NCI-H2029 (cell line): ENCODE measurements at places on chromosomes 2 and 18.

DNA sequence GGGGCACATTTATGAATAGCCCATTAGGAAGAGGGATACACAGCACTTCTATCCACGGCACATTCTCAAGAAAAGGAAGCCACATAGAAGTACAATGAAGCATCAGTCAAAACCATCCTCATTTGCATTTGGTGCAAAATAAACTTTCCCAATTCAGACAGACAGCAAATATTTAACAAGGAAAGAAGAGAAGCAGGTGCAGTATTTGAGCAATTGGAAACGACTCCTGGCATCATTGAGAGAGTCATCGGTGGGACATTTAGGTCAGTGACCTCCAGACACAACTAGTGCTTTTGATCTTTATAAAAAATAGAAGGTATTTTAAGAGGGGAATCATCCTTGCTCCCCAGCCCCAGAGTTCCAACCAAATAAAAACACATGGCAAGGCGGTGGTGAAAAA is 118.0 kb downstream of the MREG start:
- DNase-seq: peak; percentile 11

GRCh38 chr2:68766376-68766845 is 31.8 kb downstream of the ARHGAP25 start:
- no peak for DNase-seq

DNA sequence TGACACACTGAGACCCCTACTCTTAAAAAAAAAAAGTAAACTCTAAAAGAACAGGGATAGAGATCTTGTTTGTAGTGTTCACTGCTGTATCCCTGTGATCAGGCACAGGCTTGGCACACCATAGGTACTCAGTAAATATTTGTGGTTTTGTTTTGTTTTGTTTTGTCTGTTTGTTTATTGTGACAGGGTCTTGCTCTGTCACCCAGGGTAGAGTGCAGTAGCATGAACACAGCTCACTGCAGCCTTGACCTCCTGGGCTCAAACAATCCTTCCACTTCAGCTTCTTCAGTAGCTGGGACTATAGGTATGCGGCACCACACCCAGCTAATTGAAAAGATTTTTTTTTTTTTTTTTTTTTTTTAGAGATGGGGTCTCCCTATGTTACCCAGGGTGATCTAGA is 3.4 kb downstream of the FKBP1B start:
- no peak for DNase-seq

DNA sequence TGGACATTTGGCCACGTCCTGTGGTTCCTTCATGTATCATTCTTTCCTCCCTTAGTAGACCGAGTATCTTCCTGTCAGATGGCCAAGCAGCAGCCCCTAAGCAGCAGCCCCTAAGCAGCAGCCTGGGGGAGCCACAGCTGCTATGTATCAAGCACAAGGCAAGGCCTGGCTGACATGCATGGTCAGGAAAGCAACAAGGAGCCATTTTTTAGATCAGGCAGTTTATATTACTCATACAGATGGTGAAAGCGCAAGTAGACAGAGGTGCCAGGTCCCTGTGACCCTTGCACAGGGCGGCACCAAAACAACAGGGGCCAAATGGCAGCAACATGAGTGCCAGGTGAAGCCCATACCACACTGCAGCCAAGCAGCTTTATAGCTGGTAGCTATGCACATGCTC is 22.1 kb downstream of the CHCHD5 start:
- no peak for DNase-seq

- no peak for DNase-seq
Measured at GRCh38 chr18:76233876-76234675, 261.0 kb downstream of the ZNF516 start.

DNA sequence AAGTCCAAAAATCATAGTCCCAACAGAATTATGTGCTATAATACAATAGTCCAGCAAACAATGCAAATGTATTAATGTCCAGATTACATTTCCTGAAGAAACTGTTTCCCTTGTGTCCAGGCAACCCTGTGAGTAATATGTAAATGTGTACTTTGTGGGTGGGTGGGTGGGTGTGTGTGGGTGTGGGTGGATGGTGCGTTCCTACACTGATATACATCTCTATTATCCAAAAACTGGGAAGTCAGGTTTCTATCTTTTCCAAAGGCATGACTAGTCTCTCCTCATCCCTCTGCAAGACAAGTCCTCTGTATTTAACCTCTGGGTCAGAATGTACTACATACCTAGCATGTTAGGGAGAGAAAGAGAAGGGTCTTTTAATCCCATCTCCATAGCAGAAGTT is 71.6 kb downstream of the LNPK start:
- DNase-seq: no peak

DNA sequence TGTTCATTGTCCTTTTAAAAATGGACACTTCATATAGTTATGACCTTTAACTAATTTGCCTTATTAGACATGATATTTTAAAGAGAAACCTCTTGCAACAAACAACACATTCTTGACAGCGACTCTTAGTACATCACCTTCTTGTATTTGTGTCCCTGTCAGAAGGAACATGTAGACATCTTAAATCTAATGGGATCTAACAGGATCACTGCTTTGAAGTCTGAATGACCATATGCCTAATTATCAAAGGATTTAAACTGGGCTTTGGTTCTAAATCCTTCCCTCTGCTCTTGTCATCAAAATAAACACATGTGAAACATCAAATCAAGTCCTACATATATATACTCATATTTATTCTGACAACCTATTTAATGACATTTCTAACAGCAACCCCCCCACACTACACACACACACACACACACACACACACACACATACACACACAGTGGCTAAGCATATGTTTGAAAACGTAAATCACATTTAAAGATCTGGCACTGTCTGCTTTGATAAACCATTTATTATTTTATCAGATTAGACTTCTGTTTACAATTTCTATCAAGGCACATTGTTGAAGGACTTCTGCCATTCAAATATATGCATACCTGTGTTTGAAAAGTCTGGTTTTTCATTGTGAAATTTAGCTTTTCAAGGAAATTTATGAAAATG is 4.2 kb downstream of the GALNT13 start:
- DNase-seq: no peak

- DNase-seq: no peak
Measured at GRCh38 chr2:88613921-88614320, 13.3 kb downstream of the EIF2AK3 start.

- no peak for DNase-seq
Measured at GRCh38 chr2:10008809-10009176, 34.6 kb upstream of the KLF11 start.

- DNase-seq: no peak
Measured at GRCh38 chr2:71339685-71340084, 8.1 kb downstream of the ZNF638 start.

GRCh38 chr2:127558911-127559310 is 23.4 kb downstream of the MYO7B start:
- no peak for DNase-seq

- DNase-seq: peak; percentile 85
Measured at GRCh38 chr2:115609978-115610377, 1167.5 kb downstream of the DPP10 start.

- DNase-seq: no peak
Measured at GRCh38 chr2:207275779-207276178, 110.0 kb upstream of the KLF7 start.

GRCh38 chr2:45755585-45756335 is 104.3 kb downstream of the PRKCE start:
- no peak for DNase-seq

- DNase-seq: no peak
Measured at GRCh38 chr2:32882816-32883810, 63.6 kb upstream of the LTBP1 start.

DNA sequence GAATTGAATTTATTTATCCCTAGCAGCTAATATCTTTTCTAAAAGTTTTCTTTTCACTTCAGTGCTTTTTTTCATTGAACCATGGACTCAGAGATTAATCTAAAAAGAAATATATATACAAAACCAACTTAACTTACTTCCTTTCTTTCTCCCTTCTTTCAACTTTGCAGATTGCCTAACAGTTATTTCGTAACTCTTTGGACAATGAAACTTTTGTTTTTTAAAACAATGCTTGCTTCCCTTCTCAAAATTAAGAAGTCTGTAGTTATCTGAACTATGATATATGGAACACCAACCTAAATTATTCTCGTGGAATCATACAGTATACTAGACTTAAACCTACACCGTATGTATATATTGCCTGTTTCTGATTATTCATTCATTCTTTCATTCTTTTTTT is 62.9 kb downstream of the MIB1 start:
- no peak for DNase-seq

DNA sequence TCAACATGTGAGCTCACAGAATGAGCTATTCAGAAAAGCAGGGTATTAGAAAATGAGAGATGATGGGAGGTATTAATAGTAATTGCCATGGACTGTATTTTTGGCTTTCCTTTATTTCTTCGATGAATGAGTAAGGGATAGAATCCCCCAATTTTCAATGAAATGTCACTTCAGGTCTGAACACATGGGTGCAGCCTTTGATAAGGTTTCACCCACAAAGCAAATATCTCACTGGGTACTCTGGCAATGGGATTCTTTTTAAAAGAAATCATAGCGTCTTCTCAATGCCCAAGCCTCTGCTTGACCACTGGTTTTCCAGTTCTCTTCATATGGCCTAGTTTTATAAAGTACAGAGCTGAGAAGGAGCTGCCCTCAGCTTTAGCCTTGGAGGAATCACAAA is 610.5 kb upstream of the FANCL start:
- DNase-seq: no peak

DNA sequence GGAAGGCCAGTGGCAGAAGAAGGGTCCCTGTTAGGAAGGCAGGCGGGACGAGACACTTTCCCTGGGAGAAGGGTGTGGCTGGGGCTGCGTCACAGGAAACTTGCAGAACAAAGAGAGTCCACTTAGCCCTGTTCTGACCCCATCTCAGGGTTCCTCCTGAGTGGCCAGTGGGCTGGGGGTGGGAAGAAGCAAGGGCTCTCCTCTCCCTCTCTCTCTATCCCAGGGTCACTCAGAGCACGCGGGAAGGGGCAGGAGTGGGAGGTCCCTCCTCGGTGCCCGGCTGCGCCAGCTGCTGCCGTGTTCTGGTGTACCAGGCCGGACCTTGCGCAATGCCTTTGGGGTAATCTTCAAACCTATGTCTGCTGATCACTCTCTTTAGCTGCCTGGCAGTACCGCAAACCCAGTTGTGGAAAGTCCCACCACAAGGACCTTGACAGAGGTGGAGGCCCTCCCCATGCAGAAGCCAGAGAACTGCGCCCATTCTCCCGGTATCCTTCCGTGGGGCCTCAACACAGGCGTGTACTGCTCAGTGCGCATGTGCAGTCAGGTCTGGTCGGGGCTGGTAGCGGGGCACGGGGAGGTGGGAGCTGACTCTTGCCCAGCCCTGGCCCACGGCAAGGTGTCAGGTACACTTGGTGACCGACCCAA is 47.8 kb upstream of the ST3GAL5 start:
- no peak for DNase-seq

DNA sequence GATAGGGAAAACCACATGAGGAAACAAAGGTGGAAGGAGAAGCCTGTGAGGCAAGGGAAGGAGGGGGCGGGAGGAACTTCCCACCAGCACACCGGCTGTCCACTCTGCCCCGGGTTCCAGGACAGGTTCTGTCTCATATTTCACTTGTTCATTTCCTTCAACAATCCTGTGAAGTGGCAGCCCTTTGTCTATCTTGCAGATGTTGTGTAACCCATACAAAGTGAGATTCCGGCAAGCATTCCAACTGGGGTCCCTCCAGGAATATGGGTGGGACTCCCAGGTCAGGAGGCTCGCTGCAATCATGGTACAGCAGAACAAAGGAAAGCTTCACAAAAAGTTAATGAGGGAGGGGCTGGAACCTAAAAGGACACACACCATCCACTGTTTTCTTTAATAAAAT is 271.3 kb upstream of the PXDN start:
- DNase-seq: peak; percentile 21

- DNase-seq: no peak
Measured at GRCh38 chr2:18998491-18998890, 359.9 kb downstream of the OSR1 start.

DNA sequence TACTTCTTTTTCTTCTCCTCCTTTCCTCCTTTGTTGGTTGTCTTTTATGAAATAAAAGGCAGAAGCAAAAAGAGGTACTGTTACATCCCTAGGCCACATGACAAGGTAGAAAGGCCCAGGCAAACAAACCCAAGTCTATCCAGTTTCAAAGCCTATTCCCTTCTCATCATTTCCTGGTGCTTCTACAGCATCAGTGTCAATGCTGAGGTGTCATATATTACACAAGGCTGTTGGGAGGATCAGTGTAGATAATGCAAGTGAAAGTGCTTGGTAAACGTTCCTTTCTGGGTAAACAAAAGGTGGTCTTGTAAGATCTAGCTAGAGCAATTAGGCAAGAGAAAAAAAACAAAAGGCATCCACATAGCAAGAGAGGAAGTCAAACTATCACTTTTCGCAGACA is 64.9 kb downstream of the EVA1A start:
- peak; percentile 53 for DNase-seq

GRCh38 chr2:98377544-98377943 is 31.3 kb downstream of the CNGA3 start:
- no peak for DNase-seq

DNA sequence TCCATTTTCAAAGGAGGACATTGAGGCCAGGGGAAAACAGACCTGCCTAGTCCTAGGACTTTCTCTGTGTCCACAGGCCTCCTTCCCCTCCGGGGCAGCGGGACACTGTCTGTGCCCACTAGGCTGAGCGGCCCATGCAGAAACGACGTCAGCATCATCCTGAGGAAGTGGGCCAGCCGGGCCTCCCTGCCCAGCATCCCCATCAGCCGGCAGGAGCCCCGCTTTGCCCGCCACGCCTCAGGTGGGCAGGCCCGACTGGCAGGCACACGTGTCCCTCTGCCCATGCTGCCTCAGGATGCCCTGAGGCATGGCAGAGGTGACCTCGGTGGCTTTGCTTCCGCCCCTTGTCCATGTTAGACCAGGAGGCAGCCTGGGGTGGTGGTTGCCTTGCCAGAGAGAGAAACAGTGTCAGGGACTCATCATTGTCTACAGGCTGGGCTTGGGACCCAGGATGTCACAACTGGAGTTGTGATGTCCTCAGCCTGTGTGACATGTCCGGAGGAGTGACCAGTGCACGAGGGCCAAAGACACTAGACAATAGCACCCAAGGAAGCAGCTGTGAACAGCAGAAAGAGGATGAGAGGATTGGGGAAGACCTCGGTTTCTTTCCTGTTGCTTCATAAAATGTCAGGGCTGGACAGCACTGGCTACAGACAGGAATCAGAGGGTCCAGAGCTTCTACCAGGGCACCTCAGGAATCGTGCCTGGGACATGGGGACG is 36.8 kb downstream of the TOGARAM2 start:
- no peak for DNase-seq

GRCh38 chr2:198066597-198066996 is 262.2 kb downstream of the PLCL1 start:
- DNase-seq: no peak

DNA sequence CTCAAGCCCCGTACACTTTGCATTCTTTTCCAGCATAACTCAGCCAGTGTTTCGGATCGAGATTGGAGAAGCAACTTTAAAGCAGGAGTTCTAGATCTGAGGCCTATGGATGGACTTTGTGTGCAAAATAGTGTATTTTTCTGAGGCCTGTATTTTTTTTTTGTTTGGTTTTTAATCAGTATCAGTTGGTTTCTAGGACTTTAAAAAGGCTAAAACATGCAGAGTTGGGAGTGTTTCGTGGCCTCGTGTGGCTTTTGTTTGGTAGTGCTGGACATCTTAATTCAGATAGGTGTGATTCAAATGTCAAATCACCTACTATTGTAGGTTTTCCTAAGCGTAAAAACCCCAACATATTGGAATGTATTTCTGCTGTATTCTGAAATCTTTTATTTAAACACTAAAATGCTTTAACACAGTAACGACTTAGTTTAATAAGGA is 282 bp upstream of the PUS10 start:
- DNase-seq: no peak
